Breast epithelium (tissue), 4 donors: ENCODE measurements at places on chromosomes 2 and 18.

DNA sequence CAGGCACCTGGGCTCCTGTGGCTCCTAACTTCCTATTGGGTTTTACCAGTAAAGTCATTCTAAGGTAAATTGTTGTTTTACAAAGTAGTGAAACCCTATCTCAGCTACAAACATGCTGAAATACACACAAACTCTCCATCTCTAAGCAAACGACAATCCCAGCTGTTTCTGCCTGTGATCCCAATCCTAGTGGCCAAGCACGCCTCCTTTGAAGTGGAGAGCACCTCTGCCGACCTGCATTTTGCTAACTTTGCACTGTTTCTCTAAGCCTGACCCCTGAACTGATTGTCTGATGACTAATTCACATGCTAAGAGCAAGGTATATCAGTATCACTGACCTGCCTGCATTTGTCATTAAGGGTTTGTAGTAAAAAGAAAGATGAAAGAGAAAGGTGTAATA is 124.3 kb downstream of the PAX3 start:
- no peak for DNase-seq

- DNase-seq = no peak
These were observed 49.1 kb downstream of the FASTKD2 start for GRCh38 chr2:206814498-206814897.

DNA sequence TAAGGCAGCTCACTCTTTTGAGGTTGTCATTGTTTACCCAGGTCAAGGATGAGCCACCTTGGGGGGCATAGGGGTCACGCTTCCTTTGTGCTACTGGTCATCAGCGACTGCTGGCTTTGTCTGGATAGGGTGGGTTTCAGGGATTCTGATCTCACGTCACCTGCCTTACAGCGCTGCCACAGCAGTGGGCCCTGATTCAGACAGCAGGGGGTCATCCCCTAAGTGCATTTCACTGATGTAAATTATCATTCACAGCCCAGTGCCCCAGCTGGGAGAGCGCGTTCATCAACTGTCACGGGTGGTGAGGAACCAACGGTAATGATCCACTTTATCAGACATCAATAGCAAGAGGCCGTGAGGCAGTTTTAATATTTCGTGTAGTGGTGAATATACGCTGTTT is 291.2 kb downstream of the NEDD4L start:
- DNase-seq = no peak

GRCh38 chr18:47986620-47987387 is 56.3 kb upstream of the SMAD2 start:
- no peak for DNase-seq

DNA sequence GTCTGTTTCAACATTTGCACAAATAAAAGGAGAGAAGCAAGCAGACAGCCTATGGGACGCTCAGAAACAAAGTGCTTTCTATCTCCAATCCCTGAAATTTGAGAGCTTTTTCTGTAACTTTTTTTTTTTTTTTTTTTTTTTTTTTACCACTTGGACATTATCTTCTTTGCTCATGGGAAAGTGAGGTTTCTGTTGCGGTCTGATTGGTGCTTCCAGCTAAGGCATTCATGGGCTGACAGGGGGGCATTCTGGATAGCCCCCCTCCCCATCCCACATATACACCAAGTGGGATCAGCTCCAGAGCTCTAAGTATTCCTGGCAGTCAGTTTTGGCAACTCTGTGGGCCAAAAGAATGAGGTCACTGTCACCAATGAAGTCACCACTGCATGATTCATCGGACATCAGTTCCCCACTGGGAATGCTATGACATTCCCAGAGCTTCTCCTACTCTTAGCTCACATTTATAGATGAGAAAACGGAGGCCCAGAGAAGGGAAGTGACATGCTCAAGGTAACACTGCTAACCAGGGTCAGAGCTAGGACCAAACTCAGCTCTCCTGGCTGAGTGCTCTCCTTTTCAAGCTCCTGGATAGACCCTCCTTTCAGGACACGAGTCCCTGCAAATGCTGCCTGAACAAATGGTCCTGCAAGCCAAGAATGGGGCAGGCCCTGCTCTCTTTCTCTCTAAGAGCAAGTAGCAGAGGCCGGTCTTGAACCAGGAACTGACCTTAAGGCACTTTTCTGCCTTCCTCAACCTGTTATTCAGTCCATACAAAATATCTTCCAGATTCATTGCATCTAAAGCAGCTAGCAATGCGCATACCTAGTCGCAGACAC is 61.3 kb downstream of the TMEM247 start:
- DNase-seq = peak; percentile 37

- DNase-seq = no peak
These were observed 94.1 kb downstream of the CSRNP3 start for GRCh38 chr2:165563468-165564225.

GRCh38 chr2:182208421-182208820 is 218.4 kb downstream of the PDE1A start:
- DNase-seq = no peak

GRCh38 chr2:14540015-14540414 is 92.5 kb upstream of the LRATD1 start:
- no peak for DNase-seq

- peak; percentile 88 for DNase-seq
These were observed 71.3 kb upstream of the ZNF532 start for GRCh38 chr18:58793361-58793760.

- no peak for DNase-seq
These were observed 83.9 kb upstream of the RNU4ATAC start for GRCh38 chr2:121446647-121447241.

GRCh38 chr2:234164493-234165413 is 114.3 kb downstream of the SPP2 start:
- no peak for DNase-seq

DNA sequence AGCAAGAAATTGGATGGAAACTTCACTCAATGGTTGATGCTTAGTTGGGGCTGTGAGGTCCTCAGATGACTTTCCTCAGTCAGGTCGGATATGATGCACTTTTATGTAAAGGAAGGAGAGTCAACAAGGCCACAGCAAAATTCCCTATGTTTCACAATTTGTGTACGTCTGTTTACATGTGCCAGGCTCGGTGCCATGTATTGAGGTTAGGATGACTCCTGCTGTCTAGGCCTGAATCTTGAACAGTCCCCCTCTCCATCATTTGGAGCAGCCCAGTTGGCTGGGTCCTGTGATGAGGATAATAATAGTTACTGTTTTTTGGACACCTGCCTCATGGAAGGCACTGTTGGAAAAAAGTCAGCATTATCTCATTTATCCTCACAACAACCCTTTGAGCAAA is 43.1 kb downstream of the VSNL1 start:
- no peak for DNase-seq

GRCh38 chr2:223980803-223981202 is 23.5 kb downstream of the MRPL44 start:
- no peak for DNase-seq

- peak; percentile 28 for DNase-seq
These were observed 140.5 kb downstream of the INHBB start for GRCh38 chr2:120486441-120486840.

GRCh38 chr2:11500702-11501303 is 33.0 kb upstream of the GREB1 start:
- no peak for DNase-seq

DNA sequence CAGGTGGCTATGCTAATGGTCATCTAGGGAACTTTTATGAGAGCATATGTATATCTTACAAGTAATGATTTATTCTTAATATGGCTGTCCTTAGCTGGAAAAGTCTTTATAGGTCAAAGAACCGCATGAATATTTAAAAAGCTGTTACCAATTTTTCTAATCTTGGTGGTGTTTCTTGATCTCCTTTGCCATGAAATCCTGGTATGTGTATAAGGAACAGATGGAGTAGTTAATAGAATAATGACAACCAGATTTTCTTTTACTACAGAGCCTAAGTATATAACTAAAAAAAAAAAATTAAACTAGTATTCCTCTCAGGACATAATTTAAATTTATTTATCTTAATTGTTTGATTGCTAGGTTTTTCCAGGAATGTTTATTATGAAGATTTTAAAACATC is 74.5 kb downstream of the RHBDD1 start:
- DNase-seq = no peak

- DNase-seq = no peak
These were observed 8.7 kb downstream of the PTH2R start for GRCh38 chr2:208415255-208415654.

DNA sequence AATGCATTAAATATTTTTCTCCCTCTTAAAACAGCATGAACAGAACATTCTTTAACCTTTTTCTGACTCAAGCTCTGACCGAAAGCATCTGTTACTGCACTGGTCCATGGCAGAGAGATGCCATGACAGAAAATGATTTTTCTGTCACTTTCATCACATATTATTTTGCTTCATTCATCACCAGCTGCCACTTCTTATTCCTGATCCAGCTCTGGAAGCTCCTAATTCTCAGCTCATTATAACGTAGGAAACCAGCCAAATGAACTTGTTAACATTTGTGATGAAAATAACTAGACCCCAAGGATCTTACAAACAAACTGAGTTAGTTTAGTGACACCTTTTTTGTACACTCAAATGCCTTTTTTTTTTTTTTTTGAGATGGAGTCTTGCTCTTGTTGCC is 7.6 kb upstream of the CFLAR start:
- DNase-seq = no peak

DNA sequence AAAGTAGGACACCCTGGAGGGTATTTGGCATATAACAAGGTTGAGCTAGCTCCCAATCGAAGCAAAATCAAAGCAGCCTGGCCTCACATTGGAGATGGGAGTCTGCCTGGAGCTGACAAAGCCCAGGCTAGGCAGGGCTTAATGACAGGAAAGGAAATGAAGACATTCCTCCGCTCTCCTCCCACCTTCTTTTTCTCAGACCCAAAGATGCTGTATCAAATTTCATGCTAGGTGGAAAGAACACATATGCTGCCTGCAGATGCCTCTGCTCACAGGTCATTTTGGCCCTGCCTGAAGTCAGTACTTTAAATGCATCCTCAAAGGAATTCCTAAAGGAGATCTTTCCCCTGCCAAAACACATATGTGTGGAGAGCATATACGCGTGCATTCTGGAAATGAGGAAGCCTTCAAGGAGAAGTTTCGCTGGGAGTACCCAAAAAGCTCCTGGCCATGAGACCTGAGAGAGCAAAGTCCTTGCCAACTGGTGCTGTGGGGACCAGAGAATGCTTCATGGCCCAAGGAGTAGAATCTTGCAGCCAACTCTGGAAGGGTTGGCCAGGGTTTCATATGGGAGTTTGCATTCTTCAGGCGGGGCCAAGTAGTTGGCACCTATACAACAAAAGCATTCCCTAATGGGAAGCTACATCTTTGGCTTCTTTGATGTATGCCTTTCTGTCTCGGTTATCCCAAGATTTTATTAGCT is 88.0 kb downstream of the AQP4 start:
- no peak for DNase-seq

GRCh38 chr2:218343591-218343990 is 13.1 kb upstream of the CATIP start:
- no peak for DNase-seq

DNA sequence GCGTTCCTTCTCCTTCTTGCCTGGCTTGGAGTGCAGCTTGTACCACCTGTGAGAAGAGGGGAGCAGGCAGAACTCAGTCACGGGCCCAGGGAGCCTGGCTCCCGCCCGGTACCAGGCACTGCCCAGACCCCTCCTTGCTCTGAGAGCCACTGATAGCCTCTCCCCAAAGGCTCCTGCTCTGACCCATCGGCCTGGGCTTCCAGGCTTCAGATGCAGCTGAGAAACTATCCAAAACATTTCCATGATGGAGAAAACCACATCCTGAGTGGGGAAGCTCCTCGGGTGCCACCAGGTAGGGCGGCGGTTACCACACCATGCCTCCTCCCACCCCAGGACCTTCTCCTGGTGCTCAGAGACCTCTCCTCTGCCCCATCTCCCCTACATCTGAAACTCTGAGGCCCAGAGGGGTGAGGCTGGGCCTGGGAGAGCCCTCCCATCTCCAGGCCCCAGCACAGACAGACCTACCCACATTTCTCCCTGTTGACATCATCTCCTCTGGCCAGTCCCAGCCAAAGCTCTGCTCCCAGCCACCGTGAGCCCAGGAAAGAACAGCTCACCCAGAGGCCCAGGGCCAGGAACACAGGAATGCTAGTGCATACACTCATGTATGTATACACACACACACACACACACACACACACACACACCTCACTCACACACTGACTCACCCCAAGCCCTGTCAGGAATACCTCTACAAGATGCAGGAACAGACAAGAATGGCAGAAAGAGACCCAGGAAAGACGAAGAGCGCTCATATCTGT is 17.9 kb upstream of the SFXN5 start:
- no peak for DNase-seq

- DNase-seq = no peak
These were observed 132.3 kb upstream of the ITGA4 start for GRCh38 chr2:181324912-181325311.

GRCh38 chr2:46679761-46680160 is 200.4 kb downstream of the TMEM247 start:
- no peak for DNase-seq

DNA sequence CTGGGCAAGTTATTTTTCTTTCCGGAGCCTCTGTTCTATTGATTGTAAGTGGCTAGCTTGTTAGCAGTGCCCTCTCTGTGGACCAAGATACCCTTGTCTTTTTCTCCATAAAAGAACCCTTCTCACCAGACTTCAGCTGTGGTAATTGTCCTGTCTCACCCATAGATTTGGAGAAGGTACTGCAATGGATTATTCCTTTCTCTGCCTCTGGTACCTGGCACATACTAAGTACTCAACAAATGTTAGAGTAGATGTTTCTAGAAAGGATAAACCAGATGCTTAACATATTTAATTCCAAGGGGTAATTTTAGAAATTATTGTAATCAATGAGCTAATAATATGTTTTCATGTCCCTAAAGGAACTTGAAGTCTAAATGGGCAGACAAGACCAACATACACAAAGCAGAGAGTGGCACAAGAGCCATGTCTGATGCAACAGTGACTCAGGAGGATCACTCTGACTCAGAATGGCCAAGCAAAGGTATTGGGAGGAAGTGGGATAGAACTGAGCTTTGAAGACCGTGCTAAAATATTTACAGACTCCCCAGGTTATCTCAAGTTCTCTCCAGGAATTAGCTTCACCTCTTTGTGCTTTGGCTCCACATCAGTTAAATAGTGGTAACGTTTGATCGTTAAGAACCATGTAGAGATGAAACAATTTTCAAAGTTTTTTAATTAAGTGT is 129.7 kb upstream of the OSR1 start:
- no peak for DNase-seq

GRCh38 chr2:48854681-48855080 is 99.2 kb upstream of the LHCGR start:
- DNase-seq = no peak
